D341Med (cell line): ENCODE measurements at places on chromosomes 7 and 10.

GRCh38 chr7:143948733-143949132 is 5.9 kb upstream of the OR2F1 start:
- no peak for DNase-seq

GRCh38 chr10:58514111-58514770 is 1.6 kb downstream of the BICC1 start:
- DNase-seq = no peak

GRCh38 chr7:141737118-141737835 is 881 bp upstream of the SSBP1 start:
- no peak for DNase-seq

DNA sequence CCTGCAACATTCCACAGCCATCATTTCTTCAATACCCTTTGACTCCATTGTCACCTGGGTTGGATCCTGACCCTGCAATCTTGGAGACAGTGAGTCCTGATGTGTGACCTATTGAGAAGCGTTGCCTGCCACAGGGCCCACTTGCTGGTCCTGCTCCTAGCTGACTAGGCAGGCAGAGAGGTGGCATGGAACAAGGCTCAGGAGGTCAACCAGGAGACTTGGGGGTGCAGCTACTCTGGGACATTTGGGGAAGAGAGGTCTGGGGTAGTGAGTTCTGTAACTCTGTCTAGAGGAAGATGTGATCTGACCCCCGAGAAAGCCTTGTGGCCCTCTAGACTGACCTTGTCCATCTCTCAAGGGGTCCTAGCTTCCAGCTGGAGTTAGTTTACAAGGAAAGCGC is 1.8 kb downstream of the ZMIZ2 start:
- DNase-seq = no peak

GRCh38 chr7:2521341-2521745 is 1.8 kb downstream of the LFNG start:
- DNase-seq = no peak

DNA sequence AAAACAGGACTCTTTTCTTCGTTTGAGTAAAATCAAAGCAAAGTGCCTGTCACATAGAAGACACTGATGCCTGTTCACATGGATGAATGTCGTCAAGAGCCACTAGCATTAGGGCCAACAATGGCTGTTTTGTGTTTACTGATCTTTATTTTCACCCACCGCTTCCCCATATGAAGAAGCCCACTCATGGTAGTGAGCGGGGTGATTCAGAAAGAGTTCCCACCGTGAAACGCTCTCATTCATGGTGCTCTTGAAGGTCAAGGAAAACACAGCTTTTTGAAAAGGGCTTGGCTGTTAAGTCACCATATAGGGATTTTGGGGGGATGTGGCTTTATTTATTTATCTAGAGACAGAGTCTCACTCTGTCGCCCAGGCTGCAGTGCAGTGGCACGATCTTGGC is 12.5 kb downstream of the PROSER2 start:
- DNase-seq = no peak

GRCh38 chr10:131901181-131901829 is 497 bp downstream of the PPP2R2D start:
- peak; percentile 47 for DNase-seq

DNA sequence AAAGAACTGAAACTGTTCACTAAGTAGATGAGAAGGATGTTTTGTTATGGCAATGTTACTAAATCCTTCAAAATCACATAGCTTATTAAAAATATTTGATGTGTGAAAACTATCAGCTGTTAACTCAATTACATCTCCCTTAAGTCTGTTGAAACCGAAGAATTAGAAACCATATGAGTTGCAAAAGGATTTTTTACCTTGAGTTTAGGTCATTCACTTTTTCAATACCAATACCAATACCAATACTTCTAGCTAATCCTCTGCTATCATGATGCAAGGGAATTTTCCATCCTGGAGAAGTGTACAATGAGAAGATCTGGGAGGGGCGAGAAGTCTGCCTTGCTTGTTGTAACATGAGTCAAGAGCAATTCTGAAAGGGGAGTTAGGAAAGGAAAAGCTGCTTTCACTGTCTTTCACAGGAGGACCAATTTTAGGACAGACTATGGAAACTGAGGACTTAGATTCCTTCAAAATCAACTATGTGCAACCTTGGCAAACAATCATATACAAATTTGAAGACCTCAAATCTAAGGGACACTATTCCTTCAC is 199.7 kb downstream of the IMMP2L start:
- DNase-seq = no peak

DNA sequence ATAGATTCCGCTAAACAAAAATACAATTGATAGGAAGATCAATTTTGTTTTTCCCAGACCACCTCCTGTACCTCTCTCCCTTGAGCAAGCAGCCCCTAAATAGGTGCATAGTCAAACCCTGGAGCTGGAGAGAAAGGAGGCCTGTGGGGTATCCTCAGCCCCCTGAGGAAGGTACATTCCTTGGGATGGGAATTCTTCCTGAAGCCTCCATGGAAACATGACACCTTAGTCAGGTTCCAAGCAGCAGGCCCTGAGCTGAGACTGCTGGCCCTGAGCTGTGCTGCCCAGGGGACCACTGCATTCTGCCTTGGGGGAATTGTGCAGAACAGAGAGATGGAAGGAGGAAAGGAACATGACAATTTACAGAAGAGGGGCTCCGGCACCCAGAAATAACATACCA is 7.4 kb downstream of the HNRNPF start:
- DNase-seq = no peak

DNA sequence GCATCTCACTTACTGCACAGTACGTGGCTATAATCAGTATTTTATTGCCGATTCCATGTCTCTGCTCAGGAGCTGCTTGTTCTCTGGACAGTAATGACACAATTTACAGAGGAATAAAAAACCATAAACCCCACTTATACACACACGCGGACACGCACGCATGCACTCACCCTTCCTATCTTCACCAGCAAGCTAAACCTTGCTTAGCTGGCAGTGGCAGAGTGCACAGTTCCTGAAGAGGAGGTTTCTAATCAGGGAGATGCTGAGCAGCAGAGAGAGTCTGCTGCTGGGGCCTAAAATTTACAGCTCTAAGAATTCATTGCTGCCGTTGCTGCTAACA is 66.3 kb downstream of the SND1 start:
- no peak for DNase-seq

GRCh38 chr7:19209166-19209696 is 64.0 kb upstream of the FERD3L start:
- DNase-seq = no peak

DNA sequence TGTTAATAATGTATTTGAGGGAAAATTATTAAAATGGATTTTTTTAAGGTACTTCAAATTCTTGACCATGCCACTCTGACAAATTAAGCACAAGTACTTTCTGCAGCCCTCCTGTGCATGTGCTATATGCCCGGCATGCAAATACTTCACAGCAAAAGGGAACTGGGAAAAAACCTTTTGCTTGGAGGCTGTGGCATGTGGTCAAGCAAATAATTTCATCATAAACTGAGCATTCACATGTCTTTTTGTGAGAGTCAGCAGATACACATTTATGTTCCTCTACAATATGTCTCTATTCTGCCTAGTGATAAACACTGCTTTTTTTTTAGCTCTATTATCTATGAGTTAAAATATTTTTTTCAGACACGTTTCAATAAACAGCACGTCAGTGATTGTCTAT is 53.7 kb upstream of the SEMA3A start:
- no peak for DNase-seq
